ENCODE measurements at places on chromosomes 11 and 22.
A peak's percentile ranks its signal among the peaks of the same experiment; 100 is the strongest.

DNA sequence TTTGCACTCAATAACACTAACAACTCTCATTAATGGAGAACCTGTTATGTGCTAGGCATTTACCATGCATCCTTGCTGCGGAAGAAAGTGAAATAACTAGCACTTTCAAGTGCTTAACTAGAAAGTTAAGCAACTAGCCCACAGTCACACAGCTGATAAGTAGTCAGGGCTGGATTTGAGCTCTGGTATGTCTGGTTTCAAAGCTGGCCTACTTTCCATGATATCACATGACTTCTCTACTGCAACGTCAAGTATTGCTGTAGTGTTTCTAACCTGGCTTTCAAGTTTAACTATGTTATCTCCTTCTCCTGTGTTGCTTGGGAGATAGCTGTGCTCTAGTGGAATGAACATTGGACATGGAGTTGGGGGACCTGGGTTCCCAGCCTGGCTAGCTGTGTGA lies 12.1 kb downstream of the SLC15A3 start:
- no peak for DNase-seq

DNA sequence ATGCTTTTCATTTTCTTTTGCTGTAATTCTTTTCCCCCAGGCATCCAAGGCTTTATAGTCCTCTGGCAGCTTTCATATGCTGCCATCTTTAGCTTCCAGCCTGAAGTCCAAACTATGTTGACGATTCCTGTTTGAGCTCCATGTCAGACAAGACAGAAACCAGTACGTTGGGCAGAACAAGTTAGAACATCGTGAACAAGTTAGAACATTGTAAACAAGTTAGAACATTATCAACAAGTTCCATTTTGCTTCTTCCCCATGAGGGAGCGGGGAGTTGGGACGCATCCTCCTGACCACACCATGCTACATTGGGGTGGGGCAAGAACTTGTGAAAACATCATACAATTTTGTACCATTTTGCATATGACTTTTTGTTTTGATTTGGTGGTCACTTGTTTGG lies 23.9 kb downstream of the GLB1L2 start:
- DNase-seq = no peak

GRCh38 chr11:19777039-19777376 lies 64.4 kb downstream of the NAV2 start:
- DNase-seq = peak; percentile 69

GRCh38 chr11:75286826-75287465 lies 46.4 kb downstream of the TPBGL start:
- no peak for DNase-seq

GRCh38 chr22:45948081-45948648 lies 28.8 kb downstream of the WNT7B start:
- no peak for DNase-seq

DNA sequence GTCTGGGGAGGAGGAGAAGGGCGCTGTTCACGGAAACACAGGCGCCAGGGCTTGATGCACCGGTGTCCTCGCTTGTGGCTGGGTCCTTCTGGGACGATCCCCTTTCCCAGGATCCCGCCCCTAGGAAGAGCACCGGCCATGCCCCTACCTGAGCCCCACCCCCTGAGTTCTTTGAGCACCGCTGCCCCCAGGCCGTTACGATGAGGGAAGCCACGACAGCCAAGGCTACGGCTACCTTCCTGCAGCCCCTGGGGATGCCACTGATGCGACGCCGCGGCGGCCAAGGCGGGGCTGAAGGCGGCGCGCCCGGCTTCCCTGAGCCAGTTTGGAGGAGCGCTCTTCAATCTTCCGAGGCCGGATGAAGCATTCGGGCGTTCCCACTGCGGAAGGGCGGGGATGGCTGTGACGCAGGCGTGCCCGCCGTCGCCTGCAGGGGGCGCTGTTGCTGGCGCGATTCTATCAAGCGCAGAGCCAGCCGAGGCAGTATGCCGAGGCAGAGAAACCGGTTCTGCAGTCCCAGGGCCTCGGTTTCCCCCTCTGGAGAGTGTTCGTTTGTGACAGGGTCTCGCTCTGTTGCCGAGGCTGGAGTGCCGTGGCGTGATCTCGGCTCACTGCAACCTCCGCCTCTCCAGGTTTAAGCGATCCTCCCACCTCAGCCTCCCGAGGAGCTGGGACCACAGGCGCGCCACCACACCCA lies 9.7 kb upstream of the NEFH start:
- peak; percentile 95 for DNase-seq

DNA sequence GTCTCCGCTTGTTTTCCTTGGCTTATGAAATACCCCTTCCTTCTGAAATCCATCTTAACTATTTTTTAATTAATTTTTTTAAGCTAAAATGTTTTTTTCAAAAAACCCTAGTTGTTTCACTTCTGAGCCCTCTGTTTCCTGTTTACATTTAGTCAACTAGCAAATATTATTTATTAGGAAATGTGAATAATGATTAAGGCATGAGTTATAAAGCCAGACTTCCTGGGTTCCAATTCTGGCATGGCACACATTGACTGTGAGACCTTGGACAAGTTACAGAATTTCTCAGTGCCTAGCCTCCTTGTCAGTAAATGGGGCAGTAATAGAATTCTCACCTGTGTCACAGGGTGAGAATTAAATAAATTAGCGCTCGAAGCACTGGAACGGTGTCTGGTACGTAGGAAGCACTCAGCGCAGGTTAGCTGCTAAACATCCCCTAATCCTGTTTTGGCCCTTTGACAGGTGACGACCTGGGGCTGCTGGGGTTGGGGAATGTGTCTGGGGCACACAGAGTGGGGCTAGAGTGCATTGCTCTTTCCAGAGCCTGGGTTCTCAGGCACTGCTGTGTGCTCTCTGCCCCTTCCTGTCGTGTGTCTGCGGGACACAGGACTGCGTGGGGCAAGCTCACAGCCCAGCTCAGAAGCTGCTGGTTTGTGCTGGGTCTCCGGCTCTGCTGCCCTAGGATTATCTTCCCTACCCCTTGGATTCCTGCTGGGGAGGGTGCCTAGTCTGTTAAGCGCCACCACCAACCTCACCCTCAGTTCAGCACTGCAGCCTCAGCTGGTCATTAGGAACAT lies 13.1 kb downstream of the PANX1 start:
- DNase-seq = no peak

DNA sequence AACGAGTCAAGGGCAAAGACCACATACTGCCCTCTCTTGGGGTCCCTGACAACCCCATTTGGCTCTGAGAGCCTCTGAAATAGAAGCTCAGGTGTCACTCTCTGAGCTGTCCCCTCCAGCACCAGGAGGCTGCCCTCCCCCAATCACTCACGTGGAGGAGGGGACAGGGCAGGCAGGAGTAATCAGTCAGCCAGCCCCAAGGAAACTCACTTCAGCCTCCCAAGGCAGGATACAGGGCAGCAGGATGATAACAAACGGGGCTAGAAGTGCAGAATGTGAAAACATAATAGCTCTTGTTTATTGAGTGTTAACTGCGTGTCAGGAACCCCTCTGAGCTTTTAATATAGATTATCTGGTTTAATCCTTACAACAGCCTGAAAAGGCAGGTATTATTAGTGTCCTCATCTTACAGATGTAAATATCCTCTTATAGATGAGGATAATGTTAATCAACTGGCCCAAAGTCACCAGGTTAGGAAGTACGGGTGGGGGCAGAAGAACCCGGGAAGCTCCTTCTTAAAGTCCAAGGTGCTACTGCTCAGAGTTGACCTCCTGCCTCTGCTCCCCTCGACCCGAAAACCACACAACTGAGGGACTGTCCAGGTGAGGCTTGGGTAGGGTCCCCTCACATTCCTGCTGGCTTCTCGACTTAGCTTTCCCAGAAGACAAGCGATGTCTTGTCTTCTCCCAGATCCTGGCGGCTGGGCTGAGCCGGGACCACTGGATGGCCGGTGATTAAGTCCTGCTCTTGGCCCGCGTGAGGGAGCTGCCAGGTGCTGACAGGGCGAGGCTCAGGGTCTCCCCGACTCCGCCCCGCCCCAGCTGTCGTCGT lies 2.7 kb downstream of the CHRM4 start:
- DNase-seq = no peak

GRCh38 chr22:27323661-27324060 lies 477.9 kb downstream of the MN1 start:
- no peak for DNase-seq

DNA sequence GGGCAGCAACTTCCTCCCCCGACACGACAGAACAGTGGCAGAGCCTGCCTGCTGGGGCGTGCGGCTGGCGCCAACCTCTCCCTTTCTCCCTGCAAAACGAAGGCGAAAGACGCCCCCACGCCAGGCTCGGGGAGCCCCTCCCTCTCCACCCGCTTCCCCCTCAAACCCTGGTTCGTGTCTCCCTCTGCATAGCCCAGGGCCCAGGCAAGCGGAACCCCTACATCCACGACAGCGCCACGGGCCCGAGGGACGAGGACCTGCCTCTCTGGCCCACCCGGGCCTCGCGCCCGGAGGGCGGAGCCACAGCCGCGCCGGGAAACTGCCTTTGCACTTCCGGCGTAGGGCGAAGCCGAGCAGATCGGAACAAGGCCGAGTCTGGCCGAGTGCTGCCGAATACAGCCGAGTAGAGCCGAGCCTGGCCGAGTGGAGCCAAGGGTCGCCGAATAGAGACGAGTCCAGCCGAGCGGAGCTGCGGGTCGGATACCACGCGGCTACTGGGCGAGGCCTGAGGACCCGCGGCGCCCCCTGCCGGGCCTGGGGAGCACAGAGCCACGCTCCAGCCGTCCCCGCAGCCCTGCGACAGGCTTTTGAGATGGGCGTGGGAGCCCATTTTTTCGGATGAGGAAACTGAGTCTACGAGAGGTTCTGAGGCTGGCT lies 11.2 kb upstream of the C1QTNF6 start:
- peak; percentile 99 for DNase-seq

DNA sequence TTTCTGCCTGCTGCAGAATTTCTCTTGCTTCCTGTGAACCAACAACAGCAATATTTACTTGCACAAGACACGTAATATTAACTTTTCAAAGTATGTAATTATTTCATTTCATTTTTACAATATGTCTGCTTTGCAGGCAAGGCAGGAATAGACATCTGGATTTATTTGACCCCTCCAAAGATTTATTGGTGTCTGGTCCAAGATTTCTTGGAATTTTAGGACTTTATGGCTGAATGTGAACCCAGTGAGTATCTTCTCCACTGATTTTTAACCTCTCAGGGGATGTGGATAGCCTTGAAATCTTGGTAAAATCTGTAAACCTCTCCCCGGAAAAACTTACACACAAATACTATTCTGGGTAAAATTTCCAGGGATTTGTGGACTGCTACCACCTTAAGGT lies 61.5 kb downstream of the PKNOX2 start:
- DNase-seq = no peak

- peak; percentile 86 for DNase-seq
These were observed 673 bp upstream of the MYO7A start for GRCh38 chr11:77127235-77127911.

- DNase-seq = peak; percentile 86
These were observed 18.2 kb downstream of the IFT27 start for GRCh38 chr22:36757668-36758211.

GRCh38 chr22:46054091-46055073 lies 77.4 kb upstream of the WNT7B start:
- DNase-seq = peak; percentile 60

DNA sequence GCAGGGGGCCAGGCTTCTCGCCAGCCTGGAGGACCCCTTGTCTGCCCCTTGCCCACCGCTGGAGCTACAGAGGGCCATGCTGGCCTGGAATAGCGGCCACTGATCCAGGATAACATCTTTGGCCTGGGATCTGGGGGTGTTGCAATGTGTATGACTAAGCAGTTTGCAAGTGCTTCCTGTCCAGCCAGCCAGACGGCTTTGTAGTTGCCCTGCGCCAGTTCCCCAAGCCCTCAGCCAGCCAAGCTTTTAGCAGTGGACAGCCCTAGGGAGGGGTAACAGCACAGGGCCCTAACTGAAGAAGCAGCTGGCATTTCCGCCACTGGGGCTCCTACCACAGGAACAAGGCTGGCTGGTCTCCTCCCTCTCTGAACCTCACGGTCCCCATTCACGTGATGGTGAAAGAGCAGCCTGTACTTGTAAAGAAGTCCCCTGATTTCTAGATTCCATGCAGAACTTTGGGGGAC lies 32.1 kb downstream of the UQCR10 start:
- DNase-seq = peak; percentile 68

GRCh38 chr22:27137871-27138337 lies 480.5 kb downstream of the MIAT start:
- no peak for DNase-seq

DNA sequence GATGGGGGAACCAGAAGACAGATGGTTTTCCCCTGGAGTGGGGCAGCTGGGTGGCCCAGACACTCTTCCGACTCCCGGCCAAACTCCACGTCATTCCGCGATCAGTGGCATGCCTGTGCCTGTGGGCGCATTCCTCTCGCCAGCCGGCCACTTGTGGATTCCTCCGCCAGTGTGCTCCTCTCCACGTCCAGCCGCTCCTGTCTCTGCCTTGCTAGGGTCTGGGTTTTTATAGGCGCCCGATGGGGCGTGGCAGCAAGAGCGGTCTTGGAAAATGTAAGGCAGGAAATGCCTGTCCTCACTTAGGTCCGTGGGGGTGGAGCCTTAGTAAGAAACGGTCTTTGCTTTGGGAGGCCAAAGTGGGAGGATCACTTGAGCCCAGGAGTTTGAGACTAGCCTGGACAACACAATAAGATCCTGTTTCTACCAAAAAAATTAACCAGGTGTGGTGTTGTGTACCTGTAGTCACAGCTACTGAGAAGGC lies 81.6 kb upstream of the SEPTIN5 start:
- DNase-seq = no peak

DNA sequence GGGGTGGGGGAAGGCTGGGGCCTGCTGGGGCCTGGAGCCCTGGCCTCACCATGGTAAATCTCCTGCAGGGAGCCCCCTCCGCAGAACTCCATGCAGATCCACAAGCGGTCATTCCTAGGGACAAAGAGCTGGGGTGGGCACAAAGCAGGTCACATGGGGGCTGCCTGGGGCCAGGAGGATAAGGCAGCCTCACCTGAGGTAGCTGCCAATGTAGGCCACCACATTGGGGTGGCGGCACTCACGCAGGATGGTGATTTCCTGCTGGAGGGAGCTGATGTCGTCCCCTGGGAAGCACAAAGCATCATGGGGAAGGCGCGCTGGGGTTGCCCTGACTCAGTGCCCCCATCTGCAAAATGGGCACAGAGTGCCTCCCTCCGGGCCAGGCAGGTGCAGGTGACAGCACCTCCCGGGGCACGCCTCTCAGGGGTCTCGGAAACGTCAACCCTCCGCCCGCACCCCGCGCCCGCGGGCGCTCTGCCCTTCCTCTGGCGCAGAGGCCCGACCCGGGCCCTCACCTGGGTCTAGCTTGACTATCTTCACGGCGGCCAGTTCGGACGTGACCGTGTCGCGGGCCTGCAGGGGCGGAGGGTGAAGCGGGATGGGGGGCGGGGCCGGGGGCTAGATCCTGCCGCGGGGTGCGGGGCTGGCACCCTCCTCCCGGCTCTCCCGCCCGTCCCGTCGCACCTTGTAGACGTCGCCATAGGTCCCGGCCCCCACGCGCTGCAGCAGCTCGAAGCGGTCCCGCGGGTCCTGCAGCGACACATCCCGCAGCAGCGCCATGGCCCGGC lies 450 bp downstream of the MAP4K2 start:
- DNase-seq = no peak

- DNase-seq = peak; percentile 26
These were observed 255.7 kb upstream of the NARS2 start for GRCh38 chr11:78830277-78830819.

DNA sequence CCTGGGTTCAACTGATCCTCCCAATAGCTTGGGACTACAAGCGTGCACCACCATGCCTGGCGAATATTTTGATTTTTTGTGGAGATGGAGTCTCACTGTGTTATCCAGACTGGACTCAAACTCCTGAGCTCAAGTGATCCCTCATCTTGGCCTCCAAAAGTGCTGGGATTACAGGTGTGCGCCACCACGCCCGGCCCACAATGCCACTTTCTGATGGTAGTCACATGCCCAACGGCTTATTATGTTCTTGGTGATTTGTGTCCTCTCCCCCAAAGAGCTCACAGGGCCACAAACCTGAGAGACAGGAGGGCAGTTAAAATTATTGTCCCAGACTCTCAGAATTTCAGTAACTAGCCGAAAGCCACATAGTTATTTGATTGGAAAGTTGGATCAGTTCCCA lies 9.6 kb downstream of the GRIK4 start:
- no peak for DNase-seq

Data from iPS-NIHi11 (cell line).